ENCODE measurements at places on chromosomes 1 and 21.

- no peak for DNase-seq
Measured at GRCh38 chr1:208569181-208569580, 325.0 kb upstream of the PLXNA2 start.

- DNase-seq, result no peak
Measured at GRCh38 chr1:162369571-162369970, 7.1 kb downstream of the SPATA46 start.

GRCh38 chr1:87042111-87042811, 127.8 kb downstream of the HS2ST1 start:
- DNase-seq, result no peak

GRCh38 chr1:197438010-197438790, 170.1 kb downstream of the CRB1 start:
- DNase-seq, result no peak

GRCh38 chr1:183070923-183071618, 47.9 kb downstream of the LAMC1 start:
- no peak for DNase-seq

DNA sequence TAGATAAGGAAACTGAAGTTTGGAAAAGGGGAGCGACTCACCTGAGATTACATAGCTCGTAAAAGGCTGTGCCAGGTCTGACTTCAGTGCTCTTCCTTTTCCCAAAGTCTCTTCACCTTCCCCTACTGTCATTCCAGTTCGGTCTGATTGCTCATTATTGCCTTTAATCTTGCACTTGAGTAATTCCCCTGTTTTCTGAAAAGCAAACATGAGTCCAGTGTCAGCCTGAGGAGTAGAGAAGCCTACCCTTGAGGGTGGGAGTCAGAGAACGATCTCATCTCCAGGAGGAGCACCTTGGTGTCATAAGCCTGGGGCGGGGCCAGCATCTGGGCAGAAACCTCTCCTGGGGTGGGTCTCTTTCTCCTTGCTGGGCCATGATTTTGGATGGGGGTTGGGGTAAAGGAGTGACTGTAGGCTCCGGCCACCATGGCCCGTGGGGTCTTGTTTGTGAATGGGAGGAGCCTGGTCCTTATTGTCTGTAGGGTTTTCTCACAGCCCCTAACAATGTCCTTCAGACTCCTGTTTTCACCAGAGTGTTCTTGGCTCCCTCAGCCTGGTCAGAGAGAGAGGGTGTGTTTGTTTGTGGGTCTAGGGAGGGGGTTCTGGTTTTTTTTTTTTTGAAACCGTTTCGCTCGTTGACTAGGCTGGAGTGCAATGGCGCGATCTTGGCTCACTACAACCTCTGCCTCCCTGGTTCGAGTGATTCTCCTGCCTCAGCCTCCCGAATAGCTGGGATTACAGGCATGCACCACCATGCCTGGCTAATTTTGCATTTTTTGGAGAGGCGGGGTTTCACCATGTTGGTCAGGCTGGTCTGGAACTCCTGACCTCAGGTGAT, 6.0 kb downstream of the VANGL2 start:
- DNase-seq, result no peak

DNA sequence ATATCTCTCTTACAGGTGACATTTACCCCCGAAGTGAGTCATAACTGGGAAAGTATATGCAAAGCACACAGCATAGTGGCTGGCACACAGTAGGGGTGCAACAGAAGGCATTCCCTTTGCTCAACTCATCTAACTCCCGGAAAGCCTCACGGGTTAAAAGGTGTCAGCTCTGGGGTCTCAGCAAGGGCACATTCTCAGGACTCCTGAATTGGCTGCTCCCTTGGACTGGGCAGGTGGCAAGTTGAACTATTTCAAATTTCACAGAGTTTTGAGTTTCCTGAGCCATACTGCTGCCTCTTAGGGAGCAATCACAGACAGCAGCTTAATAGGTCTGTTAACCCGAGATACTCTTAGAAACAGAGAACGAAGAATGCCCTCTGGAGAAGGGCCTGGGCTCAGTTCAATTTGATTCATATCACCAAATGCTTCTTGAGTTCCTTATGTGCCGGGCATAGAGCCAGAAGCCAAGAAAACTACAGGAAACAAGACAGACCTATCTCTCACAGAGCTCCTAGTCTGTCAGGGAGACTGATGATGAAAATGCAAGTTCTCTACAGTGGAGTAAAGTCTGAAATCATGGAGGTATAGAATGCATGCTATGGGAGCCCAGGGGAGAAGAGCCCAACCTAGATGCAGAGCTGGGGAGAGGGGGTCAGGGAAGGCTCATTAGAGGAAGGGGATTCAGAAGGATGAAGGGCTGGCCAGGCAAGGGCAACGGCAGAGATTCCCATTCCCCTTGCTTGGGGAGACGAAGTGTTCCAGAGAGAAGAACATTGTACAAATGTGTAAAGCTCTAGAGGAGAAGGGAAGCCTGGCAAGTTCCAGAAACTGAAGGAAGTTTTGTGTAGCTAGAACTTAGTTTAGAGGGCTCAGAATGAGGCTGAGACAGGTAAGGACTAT, 143.9 kb upstream of the HMGB4 start:
- no peak for DNase-seq

DNA sequence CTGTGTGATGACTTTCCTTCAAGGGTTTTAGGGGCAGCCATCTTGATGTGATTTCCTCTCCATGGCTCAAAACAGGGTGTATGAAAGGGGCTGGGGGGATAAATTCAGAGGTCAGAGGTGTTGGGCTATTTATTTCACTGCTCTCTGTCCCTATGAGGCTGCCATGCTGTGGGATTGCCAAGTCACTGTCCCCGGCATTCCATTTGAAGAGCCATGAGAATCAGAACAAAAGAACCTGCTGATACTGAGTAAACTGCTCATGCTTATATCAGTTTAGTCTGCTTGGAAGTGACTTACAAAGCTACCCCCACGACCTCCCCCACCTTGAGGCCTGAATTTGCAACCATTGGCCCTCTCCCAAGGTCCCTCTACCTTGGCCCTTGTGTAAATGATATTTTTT, 72.3 kb upstream of the UBE2U start:
- DNase-seq, result no peak

DNA sequence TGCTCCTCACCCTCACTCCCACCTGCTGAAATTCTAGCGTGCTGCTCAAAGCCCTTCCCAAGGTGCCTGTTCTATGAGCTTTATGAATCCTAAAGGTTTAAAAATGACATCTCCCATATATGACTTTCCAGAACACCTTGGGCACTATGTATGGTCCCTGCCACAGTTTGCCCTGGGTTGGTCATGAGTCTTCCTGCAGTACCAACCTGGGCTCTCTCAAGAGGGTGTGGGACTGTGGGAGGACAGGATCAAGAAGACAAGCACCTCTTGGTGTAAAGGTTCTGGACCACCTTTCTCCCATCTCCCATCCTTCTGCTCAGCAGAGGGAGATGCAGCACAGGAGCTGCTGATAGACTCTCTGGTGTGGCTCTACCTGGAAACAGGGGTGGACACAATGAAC, 134.1 kb downstream of the FCRL5 start:
- no peak for DNase-seq

DNA sequence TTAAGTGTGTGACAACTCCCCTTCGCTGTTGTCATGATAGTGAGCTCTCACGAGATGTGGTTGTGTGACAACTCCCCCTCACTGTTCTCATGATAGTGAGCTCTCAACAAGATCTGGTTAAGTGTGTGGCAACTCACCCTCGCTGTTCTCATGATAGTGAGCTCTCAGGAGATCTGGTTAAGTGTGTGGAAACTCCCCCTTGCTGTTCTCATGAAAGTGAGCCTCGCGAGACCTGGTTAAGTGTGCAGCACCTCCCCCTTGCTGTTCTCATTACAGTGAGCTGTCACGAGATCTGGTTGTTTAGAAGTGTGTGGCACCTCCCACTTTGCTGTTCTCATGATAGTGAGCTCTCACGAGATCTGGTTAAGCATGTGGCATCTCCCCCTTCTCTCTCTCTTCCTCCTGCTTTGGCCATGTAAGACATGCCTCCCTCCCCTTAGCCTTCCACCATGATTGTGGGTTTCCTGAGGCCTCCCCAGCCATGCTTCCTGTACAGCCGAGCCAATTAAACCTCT, 25.1 kb upstream of the LSS start:
- DNase-seq, result peak; percentile 40

- no peak for DNase-seq
Measured at GRCh38 chr1:231338270-231339128, at the start of gene SPRTN. SPRTN (plus strand) TSS chr1:231338293; CDS start chr1:231338384, 91 bp downstream.

GRCh38 chr1:113608399-113608798, 150.9 kb downstream of the PHTF1 start:
- DNase-seq, result no peak

DNA sequence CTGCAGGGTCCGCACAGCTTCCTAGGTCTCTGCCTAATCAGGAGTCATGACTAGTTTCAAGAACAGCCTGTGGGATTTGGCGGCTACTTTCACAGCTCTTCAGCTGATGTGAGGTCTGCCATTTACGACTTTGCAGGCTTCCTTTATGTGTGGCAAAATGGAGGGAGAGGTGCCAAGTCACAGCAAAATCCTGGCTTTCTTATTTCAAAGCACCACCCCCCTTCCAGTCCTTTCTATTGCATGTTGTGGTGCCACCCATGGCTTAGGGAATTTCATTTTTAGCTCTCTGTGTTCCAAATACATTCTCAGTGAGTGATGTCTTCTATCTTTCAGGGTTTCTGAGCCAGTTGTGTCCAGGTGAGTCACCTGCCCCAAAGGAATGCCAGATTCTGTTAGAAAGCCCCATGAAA, 75.1 kb upstream of the WLS start:
- no peak for DNase-seq

DNA sequence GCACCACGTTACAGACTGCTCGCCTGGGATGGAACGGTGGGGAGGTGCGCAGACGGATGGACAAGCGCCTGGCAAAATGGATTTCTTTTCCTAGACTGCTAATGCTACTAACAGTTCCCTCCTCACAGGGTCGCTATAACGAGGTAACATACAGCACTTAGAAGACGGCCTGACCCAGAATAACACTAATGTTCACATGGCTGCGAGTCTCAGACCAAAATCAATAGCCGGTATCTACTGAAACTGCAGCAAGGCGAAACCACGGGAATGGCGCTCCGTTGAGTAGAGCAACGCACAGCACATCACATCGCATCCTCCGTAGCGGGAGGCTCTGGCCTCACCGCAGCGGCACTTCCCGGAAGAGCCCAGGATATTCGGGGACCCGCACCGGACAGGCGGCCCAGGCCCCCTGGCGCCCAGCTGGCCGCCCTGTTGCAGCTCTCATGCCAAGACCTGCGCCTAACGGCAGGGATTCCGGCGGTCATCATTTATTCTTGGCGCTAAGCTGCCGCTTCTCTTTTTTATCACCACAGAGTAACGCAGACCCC, 46.6 kb downstream of the VPS26C start:
- peak; percentile 34 for DNase-seq

DNA sequence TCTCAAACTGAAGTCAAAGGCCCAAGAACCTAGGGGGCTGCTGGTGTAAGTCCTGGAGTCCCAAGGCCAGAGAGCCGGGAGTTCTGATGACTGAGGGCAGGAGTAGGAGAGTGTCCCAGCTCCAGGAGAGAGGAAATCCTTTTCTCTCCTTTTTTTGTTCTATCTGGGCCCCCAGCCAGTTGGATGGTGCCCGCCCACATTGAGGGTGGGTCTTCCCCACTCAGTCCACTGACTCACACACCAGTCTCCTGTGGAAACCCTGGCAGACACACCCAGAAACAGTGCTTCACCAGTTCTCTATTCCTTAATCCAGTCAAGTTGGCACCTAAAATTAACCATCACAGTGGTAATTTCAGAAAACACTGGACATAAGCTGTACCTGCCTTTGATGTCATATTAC, 12.7 kb upstream of the WDR26 start:
- no peak for DNase-seq

DNA sequence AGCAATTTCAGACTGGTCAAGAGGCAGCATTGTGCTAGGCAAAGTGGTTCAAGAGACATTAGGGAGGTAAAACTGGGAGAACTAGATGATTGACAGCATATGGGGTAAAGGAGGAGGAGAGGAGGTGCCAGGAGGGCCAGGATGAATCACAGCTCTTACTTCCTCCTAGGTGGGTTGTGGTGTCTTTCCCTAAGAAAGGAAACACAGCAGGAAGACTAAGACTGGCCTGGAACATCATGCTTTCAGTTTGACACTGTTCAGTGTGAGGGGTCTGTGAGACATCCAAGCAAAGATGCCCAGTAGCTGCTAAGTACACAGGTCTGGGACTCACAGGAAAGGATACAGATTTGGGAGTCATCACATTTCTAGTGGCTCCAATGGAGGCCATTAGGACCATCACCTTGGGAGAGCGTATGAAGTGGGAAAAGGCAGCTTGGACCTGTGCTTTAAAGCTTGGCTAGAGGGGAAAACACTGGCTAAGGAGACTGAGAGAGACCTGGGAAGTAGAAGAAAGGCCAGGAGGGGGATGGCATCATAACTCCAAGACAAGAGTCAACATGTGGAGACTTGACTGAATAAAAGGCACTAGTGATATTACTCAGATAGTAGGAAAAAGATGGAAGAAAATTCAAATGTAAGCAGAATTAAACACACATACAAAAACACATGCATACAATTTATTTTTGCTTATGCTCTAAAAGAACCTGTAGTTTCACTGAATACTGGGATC, 17.3 kb downstream of the CD58 start:
- no peak for DNase-seq

DNA sequence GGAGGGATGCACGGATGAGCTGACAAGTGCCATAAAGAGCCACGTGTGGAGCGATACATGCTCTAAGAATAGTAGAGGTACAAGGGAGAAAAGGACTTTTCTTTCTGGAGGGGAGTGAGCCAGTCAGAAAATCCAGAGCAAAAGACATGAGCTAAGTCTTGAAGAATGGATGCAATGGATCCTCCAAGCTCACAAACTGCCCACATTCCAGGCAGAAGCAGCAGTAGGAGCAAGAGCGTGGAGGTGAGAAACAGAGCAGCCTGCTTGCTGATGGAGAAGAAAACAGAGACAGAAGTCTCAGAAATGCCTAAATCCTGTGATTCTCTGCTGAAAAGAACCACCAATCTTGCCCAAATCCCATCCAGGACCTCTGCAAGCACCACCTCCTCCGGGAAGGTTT, 78.2 kb upstream of the RALGPS2 start:
- no peak for DNase-seq

- DNase-seq, result no peak
Measured at GRCh38 chr1:65525266-65526048, 105.0 kb downstream of the LEPR start.

- DNase-seq, result no peak
Measured at GRCh38 chr21:35023396-35024070, 25.6 kb downstream of the RUNX1 start.

GRCh38 chr1:103441342-103441741, 84.2 kb upstream of the RNPC3 start:
- no peak for DNase-seq

DNA sequence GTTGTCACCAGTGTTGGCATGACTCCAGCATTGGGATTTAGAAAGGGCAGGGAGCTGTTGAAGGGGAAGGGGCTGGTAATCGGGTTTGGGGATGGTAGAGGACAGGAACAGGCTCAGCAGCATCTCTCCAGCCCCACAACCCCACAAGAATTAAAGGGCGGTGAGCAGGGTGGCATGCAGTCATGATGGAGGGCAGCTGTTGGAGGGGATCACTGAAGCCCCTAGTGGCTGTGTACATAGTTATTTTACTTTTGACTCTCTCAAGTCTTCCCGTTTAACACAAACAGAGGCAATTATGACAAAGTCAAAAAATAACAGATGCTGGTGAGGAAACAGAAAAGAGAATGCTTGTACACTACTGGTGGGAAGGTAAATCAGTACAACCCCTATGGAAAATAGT, 213.8 kb downstream of the URB2 start:
- no peak for DNase-seq

Measured in CD4-positive, alpha-beta T cell treated with Interleukin-6 at 100 ng/mL for 8 hours (primary cell).